Stimulated activated CD4-positive, alpha-beta T cell treated with anti-CD3 and anti-CD28 coated beads, Interleukin-15, amount 100 ng/mL, for 48 hours (primary cell): ENCODE measurements at places on chromosomes 16 and 17.

GRCh38 chr17:46984892-46985291, 5.8 kb upstream of the RPRML start:
- DNase-seq = no peak

GRCh38 chr16:56993204-56993603, 3.8 kb downstream of the NLRC5 start:
- no peak for DNase-seq

DNA sequence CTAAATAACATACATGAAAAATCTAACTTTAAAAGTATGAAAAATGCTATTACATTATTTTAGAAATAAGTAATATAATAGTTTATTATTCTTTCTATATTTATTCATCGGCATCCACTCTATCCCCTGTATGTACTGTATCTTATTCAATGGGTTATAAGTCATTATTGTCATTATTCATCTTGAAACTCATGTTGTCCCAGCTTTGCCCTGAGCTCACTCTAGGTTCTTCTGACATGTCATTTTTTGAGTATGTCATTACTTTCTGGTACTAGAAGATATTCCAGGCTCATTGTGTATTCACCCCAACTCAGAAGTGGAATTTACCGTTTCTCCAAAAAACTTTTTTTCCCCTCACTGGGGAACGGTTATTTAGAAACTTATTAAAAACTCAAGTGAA, 53.0 kb upstream of the MNT start:
- no peak for DNase-seq

DNA sequence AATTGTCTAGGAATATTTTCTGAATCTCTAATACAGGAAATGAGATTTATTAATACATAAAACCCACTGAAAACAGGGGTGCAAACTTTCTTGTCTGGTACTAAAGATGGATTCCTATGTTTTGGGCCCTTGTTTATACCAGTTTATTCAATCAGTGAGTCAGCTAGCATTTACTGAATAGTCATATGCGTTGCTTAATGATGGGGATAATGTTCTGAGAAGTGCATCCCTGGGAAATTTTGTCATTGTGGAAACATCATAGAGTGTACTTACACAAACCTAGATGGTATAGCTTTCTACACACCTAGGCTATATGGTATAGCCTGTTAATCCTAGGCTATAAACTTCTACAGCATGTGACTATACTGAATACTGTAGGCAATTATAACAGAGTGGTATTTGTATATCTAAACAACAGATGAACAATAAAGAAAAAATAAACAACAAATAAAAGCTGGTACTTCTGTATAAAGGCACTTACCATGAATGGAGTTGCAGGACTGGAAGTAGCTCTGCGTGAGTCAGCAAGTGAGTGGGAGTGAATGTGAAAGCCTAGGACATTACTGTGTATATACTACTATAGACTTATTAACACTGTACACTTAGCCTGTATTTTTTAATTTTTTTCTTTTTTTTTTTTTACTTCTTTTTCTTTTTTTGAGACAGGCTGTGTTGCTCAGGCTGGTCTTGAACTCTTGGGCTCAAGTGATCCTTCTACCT, 63.7 kb downstream of the SIAH1 start:
- peak; percentile 18 for DNase-seq

DNA sequence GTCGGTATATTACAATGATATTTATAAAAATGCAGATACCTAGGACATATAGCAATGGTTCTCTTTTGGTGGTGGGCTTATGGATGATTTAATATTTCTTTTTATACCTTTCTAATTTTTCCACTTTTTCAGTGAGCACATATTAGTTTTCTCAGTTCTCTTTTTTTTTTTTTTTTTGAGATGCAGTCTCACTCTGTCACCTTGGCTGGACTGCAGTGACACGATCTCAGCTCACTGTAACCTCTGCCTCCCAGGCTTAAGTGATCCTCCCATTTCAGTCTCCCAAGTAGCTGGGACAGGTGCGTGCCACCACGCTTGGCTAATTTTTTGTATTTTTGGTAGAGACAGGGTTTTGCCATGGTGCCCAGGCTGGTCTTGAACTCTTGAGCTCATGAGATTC, 15.1 kb downstream of the MAP3K14 start:
- no peak for DNase-seq

- no peak for DNase-seq
These were observed 152.6 kb upstream of the CACNG5 start for GRCh38 chr17:66682283-66682682.
